Chondrocyte (in vitro differentiated cells): ENCODE measurements at places on chromosomes 4 and X. TPM values are rescaled to one million over a fixed set of nuclear protein-coding genes. Genes with fewer than 3 reads are reported as not detected.

DNA sequence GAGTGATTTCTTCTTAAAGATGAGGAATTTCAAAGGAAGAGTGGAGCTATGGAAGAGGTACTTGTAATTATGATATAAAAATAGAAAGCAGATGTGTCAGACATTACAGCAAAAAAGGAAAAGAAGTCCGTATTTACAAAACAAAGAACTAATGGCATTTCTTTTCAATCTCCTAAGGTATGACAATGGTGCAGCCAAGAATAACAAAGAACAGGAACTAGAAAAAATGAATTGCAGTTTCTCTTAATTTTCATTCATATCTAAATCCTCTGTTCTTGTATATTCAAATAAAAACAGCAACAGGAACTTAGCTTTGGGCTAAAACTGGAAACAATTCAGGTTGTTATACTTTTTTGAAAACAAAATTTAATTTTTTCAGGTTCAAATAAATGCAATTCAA lies 105.1 kb downstream of the SPRY1 start:
- no peak for DNase-seq

DNA sequence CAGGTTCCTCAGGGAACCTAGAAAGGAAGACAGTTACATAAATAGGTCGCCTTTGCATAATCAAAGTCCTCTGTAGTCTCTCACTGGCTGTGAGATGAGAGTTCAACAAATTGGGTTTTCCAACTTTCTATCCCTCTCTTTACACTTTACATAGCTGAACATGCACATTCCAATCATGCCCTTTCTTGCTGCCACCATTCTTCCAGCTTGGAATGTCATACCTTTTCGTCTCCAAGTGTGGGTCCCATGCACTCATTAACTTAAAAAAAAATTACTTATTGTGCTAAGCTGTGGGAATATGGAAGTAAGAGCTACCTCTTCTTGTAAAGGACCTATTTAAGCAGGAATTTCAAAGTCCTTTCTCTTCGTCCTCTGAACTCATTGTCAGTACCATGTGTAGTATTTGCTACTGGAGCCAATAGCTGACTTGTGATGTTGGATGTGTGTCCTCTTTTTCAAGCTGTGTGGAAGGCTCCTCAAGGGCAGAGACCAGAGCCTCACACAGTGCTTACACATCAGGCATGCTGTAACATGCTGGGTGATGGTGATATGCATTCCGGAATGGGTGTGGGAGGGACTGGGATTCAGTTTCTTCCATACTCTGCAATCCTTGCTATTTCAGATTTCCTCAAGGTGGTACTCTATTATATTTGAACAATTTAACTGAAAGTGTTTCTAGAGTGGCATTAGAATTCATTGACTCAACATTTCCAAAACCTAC lies 7.1 kb downstream of the ENOPH1 start:
- no peak for DNase-seq

- no peak for DNase-seq
Observed at GRCh38 chrX:48475296-48475695, 703 bp upstream of the FTSJ1 start.

GRCh38 chr4:112343330-112344080 lies 46.3 kb downstream of the ALPK1 start:
- DNase-seq: no peak

GRCh38 chrX:140917354-140918115 lies 84.9 kb upstream of the SPANXB1 start:
- DNase-seq: no peak

- no peak for DNase-seq
Observed at GRCh38 chr4:144340931-144341330, 200.4 kb upstream of the GYPA start.

GRCh38 chrX:133838761-133839676 lies 146.4 kb downstream of the GPC3 start:
- no peak for DNase-seq

- DNase-seq: no peak
Observed at GRCh38 chr4:162657966-162658365, 494.2 kb upstream of the FSTL5 start.

- DNase-seq: no peak
Observed at GRCh38 chrX:9249051-9249846, 215.3 kb upstream of the FAM9B start.

DNA sequence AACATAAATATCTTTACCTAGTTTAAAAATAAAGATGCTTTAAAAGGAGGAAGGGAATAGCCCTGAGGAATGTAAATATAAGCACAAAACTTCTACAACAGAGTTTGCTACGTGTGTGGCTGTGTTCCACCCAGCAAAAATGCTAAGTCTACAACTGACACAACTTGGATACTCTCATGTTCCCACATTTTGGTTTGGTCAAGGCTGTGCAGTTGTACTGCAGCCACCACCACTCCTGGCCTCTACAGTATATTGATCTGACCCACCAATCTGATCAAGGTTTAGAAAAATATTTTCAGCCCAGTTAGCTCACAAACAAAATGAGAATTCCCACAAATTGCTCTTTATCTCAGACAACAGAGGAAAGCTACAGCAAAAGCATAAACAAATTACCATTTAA lies 12.1 kb downstream of the F9 start:
- DNase-seq: no peak

Gene NOX1
- not detected in 3 replicates for total RNA-seq

Gene VGLL1
- total RNA-seq: not detected in 3 replicates

Gene ELOVL6
- total RNA-seq: 11.0 to 16.0 TPM (median 12.8 TPM) in 3 replicates

Gene ANKRD37
- 8.6 to 18.3 TPM (median 16.7 TPM) in 3 replicates for total RNA-seq

Gene MAGEA12
- total RNA-seq: not detected in 3 replicates

Gene ARSD
- 27.4 to 36.4 TPM (median 35.3 TPM) in 3 replicates for total RNA-seq

Gene NELFA
- 23.5 to 25.6 TPM (median 24.0 TPM) in 3 replicates for total RNA-seq

Gene HSFX2
- total RNA-seq: not detected in 3 replicates
